Ovary (tissue), 10 donors: ENCODE measurements at places on chromosomes 1 and 21. TPM values are rescaled to one million over a fixed set of nuclear protein-coding genes. Genes with fewer than 3 reads are reported as not detected.

GRCh38 chr1:244112041-244112440 lies 61.0 kb downstream of the ZBTB18 start:
- H3K27me3 ChIP-seq = no peaks in the 10 kb centered on the region
- H3K27ac ChIP-seq = no peak overlapping the region
- no peaks in the 10 kb centered on the region for H3K4me1 ChIP-seq
- DNase-seq = no peak
- no peak overlapping the region for H3K4me3 ChIP-seq

Gene HFM1
- total RNA-seq = 7.8 TPM

GRCh38 chr1:10755970-10756521 lies 40.4 kb downstream of the CASZ1 start:
- DNase-seq = peak; percentile 39
- H3K4me3 ChIP-seq = no peak overlapping the region
- H3K27ac ChIP-seq = no peak overlapping the region
- no peaks in the 10 kb centered on the region for H3K36me3 ChIP-seq
- no peaks in the 10 kb centered on the region for H3K27me3 ChIP-seq

GRCh38 chr1:34477632-34478141 lies 277.2 kb upstream of the GJB5 start:
- H3K36me3 ChIP-seq = no peaks in the 10 kb centered on the region
- no peaks in the 10 kb centered on the region for H3K4me1 ChIP-seq
- no peak for DNase-seq
- no peaks in the 10 kb centered on the region for H3K27me3 ChIP-seq
- H3K27ac ChIP-seq = no peak overlapping the region

- no peaks in the 10 kb centered on the region for H3K4me1 ChIP-seq
- H3K4me3 ChIP-seq = no peak overlapping the region
- H3K27ac ChIP-seq = no peak overlapping the region
- DNase-seq = no peak
- H3K27me3 ChIP-seq = no peaks in the 10 kb centered on the region
- no peaks in the 10 kb centered on the region for H3K36me3 ChIP-seq
These were observed 20.2 kb downstream of the LPAR3 start for GRCh38 chr1:84872696-84873355.
